Activated CD4-positive, alpha-beta T cell treated with anti-CD3 and anti-CD28 coated beads for 48 hours (primary cell): ENCODE measurements at places on chromosomes 11 and 22.

- no peak for DNase-seq
Measured at GRCh38 chr11:108226036-108226435, 3.2 kb downstream of the ATM start.

DNA sequence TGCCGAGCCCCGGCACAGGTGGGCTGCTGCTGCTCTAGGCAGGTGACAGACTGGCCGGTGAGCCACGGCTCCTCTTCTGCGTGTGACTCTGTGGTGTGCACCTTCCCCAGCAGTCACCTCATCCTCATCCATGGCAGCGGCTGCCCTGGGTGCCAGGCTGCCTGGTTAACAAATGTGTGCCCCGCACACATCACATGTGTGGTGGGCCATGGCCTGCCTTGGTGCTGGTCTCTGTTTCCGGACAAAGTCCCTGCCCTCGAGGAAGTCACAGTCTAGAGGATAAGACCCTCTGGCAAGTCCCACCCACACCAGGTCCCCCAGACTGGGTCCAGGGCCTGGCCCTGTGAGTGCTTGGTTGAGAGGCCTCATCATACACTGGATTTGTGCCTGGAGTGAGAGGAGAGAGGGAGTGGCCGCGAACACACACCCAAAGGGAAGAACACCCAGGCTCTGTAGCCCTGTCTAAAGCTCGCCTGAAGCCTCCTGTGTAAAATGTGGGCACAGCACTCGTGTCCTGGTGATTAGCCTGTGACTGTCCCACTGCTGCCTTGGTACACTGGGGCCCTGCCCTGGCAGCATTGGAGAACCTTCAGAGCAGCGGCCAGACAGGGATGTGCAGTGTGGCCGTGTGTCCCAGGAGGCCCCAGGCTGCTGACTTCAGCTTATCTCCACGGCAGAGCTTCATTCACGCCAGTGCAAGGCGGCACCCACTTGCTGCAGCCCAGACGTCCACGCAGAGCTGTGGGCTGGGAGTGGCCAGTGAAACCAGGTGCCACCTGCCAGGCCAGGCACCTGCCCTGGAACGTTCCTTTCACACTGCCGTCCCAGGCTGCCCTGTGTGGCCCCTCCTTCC lies 269.9 kb downstream of the TBC1D22A start:
- DNase-seq, result no peak

DNA sequence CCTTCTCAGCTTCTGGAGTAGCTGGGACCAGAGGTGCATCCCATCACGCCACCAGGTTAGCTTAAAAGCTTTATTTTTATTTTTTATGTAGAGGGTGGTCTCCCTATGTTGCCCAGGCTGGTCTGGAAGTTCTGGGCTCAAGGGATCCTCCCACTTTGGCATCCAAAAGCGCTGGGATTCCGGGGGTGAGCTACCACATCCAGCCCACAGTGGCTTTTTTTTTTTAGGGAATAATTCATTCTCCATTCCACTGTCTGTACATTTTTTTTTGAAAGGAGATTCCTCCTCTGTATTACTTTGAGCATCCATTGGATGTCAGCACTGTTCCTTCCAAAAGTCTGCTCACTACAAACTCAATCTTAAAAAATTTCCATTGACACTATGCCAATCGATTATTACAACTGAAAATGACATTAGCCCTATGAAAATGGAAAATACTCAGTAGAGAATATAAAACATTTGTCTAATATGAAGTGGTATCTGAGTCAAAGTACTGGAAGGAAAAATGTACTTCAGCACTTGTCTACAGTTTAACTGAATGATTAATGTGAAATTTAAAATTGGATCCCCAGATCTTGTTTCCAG lies 1.3 kb upstream of the LPXN start:
- peak; percentile 27 for DNase-seq

GRCh38 chr22:21457023-21457787 lies 10.0 kb upstream of the TMEM191C start:
- no peak for DNase-seq

DNA sequence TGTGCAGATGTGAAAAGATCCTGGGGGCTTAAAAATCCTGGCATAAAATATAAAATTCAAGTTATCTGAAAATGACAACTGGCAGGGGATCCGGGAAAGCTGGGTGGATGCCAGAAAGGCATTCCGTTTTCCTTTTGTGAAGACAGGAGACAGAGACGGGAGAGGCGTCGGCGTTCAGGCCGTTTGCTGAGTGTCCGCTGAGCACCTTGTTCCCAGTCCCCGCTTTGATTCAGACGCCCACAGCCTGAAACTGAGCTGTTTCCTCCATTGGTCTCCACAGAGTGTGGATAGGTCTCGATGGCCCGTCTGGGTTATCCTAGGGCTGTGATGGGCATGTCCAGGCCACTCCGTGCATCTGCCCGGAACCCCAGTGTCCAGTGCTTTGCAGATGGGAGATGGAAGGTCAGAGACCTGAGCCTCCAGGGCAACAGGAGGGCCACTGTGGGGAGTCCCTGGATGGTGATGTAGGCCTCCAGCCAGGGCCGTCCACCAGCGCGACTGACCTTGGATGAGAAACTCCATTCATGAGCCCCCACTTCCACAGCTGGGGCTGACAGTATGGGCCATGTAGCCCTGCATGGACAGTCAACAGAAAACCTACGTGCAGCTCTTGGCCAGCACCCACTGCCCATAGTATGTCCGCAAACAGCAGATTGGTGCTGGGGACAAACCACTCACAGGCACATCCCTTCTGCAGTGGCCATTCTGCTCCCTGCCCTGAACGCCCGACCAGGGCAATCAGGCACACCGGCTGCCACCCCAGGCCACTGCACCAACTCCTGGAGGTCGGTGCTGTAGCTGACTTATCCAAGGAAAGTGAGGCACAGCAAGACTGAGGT lies 11.6 kb downstream of the MRGPRF start:
- no peak for DNase-seq

DNA sequence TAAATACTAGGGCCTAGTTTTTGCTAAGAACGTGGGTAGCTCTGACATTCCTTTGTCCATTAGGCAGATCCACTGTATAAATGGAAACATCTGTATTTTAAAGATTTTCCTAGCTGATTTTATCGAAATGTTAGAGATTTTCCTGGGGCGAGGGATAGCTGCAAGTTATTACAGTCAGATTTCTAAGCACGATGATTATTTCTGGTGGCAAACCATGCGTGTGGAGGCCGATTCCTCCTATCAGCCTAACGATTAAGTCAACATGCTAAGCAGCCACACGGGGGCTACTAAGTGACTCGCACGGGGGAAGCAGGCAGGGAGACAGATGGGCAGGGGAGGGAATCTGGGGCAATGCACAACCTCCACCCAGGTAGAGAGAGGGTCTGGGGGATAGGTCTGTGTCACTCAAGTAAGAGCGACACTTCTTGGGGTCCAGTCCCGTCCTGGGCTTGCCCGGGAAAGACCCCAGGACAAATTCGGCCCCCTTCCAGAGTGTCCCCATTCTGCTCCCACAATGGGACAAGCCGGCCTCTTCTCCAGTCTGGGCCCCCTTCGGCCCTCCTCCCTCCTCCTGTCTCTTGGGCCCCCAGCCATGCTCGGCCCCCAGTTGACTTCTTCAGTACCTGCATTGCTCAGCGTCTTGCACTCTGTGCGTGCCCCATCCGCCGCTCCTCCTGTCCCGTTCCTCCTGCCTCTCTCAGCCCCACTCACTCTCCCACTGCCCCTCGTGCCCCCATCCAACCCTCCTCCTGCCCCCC lies 571 bp downstream of the C11orf24 start:
- peak; percentile 75 for DNase-seq

DNA sequence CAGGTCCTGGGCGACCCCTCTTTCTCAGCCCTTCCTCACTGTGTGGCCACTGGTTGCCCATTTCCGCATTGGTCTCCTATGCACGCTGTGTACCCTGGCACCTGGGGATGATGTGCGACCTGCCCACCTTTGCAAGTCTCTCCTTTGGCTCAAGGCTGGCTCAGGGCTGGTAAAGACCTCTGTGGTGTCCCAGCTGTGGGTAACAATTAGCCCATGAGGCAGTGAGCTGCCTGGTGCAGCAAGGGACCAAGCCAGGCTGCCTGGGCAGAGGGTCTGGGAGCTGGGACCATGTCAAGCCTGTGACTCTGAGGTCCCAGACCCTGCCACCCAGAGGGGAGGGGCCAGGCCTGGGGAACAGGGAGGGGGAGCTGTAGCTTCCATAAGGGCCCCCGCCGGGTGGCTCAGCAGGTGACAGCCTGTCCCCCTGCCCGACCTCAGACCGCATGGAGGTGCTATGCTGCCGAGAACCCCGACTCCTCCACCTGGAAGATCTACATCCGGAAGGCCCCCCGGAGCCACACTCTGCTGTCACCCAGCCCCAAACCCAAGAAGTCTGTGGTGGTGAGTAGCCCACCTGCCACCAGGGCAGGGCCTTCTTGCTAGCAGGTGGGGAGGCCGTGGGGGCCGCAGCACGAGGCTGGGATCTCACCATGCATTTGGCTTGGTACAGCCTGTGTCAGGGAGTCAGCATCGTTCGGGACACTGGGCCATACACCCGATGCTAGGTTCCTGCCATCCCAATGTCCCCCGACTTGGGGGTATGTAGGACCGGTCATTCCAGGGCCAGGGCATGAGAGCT lies 112.5 kb downstream of the KCNQ1OT1 start:
- no peak for DNase-seq

GRCh38 chr11:70739811-70740487 lies 341.6 kb downstream of the CTTN start:
- DNase-seq, result no peak

DNA sequence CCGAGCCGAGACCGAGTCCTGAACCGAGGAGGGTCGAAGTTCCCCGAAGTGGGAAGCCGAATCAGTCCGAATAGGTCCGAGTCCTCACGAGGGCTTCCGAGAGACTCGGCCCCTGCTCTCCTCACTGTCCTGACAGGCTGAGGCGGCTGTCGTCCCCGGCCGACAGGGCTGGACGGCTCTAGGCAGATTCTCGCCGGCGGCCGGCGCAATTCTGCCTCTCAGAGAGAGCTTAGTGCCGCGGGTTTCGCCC lies 191 bp upstream of the DEAF1 start:
- no peak for DNase-seq

- no peak for DNase-seq
Measured at GRCh38 chr11:86365546-86365945, 9.1 kb upstream of the CCDC81 start.

- DNase-seq, result no peak
Measured at GRCh38 chr11:47317064-47317828, 35.3 kb downstream of the MYBPC3 start.

DNA sequence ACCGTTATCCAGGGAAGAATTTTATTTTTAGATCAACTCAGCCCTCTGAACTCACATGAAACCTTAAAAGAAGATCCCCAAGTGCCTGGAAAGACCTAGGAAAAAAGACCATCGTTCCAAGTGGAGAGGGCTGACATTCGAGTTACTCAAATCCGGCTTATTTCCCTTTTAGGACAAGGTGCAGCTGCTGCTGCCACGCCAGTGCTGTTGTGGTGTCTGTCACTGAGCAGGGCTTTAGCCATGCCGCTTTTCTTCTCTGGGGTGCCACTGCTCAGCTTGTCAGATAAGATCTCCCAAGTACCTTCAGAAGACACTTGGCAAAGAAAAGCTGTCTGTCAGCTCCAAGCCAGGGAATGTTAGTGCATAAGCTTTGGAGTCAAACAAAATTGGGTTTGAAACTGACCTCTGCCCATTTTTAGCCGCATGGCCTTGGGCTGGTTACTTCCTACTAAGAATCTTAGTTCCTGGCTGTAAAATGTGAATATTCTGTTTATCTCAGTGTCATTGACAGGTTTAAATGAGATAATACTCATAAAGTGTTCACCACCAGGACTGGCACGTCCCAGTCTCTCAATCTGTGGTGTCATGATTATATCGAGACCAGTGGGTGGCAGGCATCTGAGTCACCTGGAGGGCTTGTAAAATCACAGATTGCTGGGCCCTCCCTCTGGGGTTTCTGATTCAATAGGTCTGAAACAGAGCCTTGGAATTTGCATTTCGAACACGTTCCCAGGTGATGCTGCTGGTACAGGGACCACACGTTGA lies 117.5 kb downstream of the PKNOX2 start:
- DNase-seq, result peak; percentile 18

DNA sequence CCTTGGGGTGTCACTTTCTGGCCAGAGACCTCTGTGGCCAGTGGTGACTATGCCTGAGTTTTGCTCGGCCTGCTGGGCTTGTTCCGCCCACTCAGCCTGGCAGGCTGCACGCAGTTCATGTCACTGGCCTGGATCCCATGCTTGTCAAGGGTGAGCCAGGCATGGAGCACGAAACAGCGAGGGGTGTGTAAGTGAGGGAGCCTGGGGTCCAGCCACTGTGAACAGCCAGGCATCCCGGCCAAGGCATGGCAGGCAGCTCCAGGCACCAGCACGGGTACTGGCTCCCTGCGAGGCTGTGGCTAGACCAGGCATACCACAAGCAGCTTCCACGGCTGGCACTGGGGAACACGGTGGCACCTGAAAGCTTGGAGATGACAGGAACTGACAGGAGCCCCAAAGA lies 214.3 kb downstream of the LRRC4C start:
- no peak for DNase-seq

GRCh38 chr22:48259991-48260670 lies 1497.7 kb downstream of the TBC1D22A start:
- DNase-seq, result no peak

- DNase-seq, result no peak
Measured at GRCh38 chr11:1502954-1503707, 16.6 kb upstream of the MOB2 start.

DNA sequence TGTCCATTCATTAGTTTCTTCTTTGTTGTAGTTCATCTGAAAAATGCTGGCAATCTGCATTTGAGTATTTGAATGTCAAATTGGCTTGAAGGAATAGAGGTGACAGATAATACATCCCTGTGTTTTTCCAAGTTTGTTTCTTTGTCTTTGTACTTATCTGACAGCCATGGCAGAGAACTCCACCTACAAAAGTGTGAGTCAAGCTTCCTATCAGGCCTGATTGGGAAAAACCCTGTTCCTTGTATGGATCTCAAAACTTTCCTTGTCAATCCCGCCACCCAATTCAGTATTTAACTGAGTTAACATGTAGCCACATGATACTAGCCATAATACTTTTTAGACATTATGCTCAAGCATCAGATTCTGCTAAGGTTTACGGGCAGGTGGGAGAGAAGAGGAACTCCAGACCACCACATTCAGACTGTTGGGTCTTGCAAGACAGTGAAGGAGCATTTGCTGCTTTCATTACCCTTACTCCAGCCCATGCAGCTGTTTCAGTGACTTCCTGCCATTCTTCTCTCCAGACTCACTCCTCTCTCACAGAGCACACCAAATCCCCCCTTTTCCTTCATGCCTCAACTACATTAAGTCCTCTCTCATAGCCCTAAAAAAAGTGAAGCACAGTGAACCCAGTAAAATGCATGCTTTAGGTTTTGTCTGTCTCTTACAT lies 65.9 kb downstream of the BLID start:
- DNase-seq, result no peak

DNA sequence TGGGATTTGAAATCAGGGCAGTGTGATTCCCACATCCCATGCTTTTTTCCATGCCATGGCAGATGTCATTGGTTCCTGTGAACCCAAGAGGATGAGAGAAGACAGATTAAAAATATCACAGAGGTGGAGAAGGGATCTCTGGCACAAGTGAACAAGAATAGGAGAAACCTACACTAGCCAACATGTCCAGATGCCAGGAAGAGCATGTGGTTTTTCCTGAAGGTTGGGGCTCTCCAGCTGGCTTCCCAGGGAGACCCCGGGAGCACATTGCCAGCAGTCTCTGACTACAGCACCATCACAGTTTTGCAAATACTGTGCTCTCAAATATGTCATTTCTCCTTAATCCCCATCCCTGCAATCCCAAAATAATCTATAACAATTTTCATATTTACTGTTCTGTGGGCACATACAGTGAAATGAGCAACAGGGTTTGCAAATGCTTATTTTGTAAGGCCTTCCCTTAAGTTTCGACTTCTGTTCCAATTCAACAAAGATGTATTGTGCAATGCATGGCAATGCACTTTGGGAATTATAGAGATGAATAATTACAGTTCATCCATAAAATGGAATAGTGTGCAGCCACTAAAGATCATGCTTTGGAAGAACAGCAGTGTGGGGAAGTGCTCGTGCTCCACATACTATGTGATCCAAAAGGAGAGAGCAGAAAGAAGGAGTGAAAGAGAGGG lies 4.8 kb downstream of the ANKK1 start:
- no peak for DNase-seq
